ENCODE measurements at places on chromosomes 4 and X.

- no peak for DNase-seq
Measured at GRCh38 chr4:7902101-7902553, 37.5 kb downstream of the AFAP1 start.

GRCh38 chr4:127196655-127197352 lies 436.0 kb upstream of the INTU start:
- no peak for DNase-seq

- no peak for DNase-seq
Measured at GRCh38 chr4:67910585-67910905, 26.7 kb upstream of the TMPRSS11D start.

GRCh38 chr4:56048383-56048701 lies 99.6 kb downstream of the CEP135 start:
- no peak for DNase-seq

DNA sequence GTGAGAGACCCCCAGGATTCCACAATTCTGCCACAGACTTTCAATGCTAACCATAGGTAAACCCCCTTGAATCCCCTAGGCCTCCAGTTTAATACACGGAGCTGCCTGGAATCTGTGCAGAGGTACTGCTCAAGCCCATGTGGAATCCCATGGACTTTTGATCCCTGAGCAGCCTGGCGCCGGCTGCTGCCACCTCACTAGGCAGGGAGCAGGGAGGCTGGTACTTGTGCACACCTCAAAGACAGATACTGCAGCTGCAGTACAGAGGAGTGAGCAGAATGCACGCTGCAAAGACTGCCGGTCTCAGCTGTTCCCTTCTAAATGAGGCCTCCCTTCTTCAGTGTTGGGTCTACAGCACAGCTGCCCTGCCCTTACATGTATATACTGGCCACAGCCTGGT lies 79.4 kb downstream of the RPS6KA6 start:
- DNase-seq = no peak

DNA sequence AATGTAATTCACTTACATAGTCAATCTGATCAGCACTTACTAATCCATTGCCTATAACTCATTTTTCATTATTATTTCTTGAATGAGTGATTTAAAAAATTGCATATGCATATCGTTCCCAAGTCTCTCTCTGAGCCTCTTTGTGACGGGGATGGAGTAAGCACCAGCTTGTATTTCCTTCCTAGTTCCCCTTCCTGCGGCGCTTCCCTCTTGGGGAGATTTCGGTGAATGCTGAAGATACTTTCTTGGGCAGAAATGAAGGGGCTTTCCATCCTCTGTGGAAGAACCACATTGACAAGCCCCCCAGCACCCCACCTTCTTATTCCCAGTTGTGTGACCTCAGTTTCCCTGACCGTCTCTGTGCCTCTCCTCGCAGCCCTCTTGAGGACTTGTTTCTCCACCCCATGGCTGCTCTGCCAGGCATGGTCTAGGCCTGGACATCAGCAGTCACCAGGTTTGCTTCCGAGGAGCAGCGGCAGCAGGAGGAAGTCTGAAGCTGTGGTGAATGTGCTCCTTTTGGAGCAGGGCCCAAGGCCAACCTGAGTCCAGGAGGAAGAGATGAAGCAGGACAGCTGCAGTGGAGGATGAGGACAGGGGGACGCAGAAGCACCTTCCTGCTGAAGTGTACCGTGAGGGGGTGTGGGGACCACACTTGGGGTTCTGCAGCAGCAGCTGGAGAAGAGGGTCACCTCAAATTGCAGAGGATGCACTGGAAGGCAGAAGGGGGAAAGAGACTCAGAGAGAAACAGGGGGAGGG lies 124.9 kb downstream of the IRF2 start:
- DNase-seq = no peak

DNA sequence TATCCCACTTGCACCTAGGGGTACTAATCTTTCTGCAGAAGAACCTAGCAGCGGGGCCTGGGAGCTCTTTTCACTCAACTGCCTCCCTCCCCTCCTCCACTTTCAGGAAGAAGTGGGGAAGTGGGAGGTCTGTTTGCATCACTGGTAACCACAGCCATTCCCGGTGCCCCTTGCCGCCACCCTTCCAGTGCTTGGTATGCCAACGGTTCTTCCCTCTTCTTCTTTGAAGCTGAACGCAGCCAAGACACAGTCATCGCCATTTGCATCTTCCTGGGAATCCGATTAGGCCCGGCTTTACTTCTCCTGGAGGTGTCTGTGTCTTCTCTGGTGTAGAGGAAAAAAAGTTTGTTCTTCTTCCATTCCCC lies 47.2 kb upstream of the RBPJ start:
- no peak for DNase-seq

DNA sequence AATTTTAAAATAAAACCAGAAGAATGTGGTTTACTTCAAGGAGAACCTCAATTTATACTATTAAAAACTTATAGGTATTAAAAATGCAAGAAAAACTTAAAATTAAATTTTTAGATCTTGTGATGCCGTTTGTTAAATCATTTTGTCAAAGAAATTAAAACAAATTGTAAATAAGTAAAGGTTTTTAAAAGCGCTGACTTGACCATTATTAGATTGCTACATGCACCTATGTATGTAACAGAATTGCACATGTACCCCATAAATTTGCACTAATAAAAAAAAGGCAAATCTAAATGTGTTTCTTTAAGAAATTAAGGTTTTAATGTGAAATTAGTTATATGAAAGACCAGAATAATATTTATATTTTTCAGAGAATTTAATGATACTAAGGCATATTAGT lies 156.1 kb downstream of the LARP7 start:
- DNase-seq = no peak

- no peak for DNase-seq
Measured at GRCh38 chr4:79235095-79235494, 90.8 kb downstream of the NAA11 start.

GRCh38 chr4:1644891-1645657 lies 39.0 kb downstream of the FAM53A start:
- no peak for DNase-seq

GRCh38 chr4:69830560-69831269 lies 29.2 kb downstream of the SULT1E1 start:
- DNase-seq = no peak

DNA sequence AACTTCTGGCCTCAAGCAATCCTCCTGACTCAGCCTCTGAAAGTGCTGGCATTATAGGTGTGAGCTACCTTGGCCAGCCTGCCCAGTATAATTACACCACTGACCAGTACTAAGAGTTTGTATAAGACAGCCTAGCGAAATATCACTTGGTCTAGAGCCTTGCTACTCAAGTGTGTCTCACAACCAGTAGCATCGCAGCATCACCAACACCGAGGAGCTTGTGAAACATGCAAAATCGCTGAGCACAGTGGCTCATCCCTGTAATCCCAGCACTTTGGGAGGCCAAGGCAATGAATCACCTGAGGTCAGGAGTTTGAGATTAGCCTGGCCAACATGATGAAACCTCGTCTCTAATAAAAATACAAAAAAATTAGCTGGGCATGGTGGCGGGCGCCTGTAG lies 102.0 kb upstream of the GATB start:
- no peak for DNase-seq

DNA sequence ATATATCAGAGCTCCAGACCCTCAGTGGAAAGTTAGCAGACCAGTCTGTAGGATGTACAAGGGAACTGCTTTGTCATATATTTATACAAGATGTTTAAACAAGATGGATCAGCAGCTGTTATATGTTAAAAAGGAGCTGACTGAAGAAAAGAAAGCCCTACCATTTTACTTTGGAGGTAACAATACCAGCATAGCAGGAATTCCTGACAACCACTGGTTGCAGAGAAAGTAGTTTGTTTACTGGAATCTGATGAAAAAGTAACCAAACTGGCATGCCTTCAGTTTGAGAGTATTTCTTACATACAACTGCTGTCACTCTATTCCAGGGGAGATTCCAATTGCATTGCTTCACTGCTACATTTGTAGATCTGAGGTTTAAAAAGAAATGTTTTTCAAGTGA lies 49.5 kb upstream of the GABRQ start:
- DNase-seq = no peak

Data from cortex of kidney (tissue), 1 donor.